Upper lobe of left lung (tissue), 6 donors: ENCODE measurements at places on chromosomes 1 and 21. TPM values are rescaled to one million over a fixed set of nuclear protein-coding genes. Genes with fewer than 3 reads are reported as not detected.
A peak's percentile ranks its signal among the peaks of the same experiment; 100 is the strongest.

- peaks cover 54% of the 10 kb centered on the region for H3K36me3 ChIP-seq
- no peaks in the 10 kb centered on the region for H3K4me1 ChIP-seq
- H3K27me3 ChIP-seq = no peaks in the 10 kb centered on the region
- no peak overlapping the region for H3K4me3 ChIP-seq
- H3K27ac ChIP-seq = no peak overlapping the region
- no peak for DNase-seq
Observed at GRCh38 chr1:53206735-53207379, 10.2 kb downstream of the CPT2 start.

- H3K4me3 ChIP-seq = no peak overlapping the region
- no peak overlapping the region for H3K27ac ChIP-seq
- no peaks in the 10 kb centered on the region for H3K27me3 ChIP-seq
- H3K36me3 ChIP-seq = no peaks in the 10 kb centered on the region
Observed at GRCh38 chr21:15015622-15016471, 49.0 kb downstream of the NRIP1 start.

DNA sequence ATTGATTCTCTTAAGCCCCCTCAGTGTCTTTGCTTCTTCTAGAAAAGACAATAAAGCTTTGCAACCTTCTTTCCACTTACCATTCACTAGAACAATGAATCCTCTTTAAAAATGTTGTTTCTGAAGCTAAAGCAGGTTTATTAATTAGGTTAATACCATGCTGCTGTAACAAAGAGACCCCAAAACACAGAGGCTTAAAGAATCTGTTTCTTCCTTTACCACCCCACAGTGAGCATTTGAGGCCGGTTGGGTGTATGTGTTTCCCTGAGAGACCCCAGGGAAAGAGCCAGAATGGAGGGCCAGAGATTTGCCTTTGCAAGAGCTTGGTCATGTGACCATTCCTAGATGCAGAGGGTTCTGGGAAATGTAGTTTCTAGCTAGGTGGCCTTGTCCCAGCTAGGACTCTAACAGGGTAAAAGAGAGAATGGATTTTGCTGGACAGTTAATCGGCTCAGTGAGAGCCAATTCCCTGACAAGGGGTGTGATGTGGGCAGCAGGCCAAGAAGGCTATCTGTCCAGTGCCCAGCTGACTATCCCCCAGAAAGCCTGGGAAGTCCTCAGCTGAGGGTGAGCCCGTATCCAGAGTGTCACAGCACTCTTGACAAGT is 191.8 kb upstream of the TMEM51 start:
- H3K27me3 ChIP-seq = no peaks in the 10 kb centered on the region
- no peak overlapping the region for H3K27ac ChIP-seq
- H3K4me1 ChIP-seq = peaks cover 17% of the 10 kb centered on the region
- no peak overlapping the region for H3K4me3 ChIP-seq
- H3K36me3 ChIP-seq = no peaks in the 10 kb centered on the region
- DNase-seq = no peak

DNA sequence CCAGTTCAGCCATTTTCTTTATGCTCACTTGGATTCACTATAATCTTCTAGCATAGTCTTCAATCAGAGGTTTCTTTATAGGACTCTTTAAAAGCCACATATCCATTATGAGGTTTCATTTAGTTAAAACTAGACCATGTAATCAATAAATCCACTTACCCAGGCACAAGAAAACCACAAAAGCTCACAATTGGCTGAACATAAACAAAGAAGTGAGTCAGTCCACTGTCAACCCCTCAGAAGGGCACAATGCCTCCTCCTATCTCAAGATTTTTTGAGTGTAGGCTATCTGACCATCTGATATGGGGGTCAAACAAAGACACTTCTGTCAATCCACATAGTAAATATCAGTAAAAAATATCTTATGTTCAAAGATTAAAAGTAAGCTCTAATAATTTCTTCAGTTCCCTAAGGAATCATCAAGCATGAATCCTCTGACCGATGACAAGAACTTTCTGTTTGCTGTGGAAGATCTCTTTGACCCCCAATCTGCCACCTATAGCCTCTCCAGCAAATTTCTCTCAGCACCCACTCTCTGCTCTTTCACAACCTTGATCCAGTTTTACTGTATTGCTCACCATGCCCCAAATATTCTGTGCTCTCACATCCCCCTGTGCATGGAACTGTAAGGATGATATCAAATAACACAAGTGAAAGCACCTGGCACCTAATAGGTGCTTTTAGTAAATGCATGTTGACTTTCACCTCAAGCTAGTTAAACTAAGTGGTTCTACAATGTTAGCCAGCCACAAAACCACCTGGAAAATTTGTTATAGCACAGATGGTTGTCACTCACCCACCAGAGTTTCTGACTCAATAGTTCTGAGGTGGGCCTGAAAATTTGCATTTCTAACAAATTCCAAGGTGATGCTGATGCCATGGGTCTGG is 16.7 kb downstream of the RAB3B start:
- no peaks in the 10 kb centered on the region for H3K36me3 ChIP-seq
- no peak for DNase-seq
- no peak overlapping the region for H3K27ac ChIP-seq
- no peak overlapping the region for H3K4me3 ChIP-seq

- peak overlapping the region; percentile 46 for H3K4me3 ChIP-seq
- DNase-seq = no peak
- H3K4me1 ChIP-seq = peaks cover 40% of the 10 kb centered on the region
- peaks cover 22% of the 10 kb centered on the region for H3K27me3 ChIP-seq
- H3K27ac ChIP-seq = peak overlapping the region; percentile 74
Observed at GRCh38 chr1:15757575-15758342, 836 bp upstream of the FBLIM1 start.

GRCh38 chr1:116990612-116991151 is 10.9 kb upstream of the CD101 start:
- no peaks in the 10 kb centered on the region for H3K27me3 ChIP-seq
- peak overlapping the region; percentile 54 for H3K27ac ChIP-seq
- peak; percentile 48 for DNase-seq
- H3K4me1 ChIP-seq = no peaks in the 10 kb centered on the region

DNA sequence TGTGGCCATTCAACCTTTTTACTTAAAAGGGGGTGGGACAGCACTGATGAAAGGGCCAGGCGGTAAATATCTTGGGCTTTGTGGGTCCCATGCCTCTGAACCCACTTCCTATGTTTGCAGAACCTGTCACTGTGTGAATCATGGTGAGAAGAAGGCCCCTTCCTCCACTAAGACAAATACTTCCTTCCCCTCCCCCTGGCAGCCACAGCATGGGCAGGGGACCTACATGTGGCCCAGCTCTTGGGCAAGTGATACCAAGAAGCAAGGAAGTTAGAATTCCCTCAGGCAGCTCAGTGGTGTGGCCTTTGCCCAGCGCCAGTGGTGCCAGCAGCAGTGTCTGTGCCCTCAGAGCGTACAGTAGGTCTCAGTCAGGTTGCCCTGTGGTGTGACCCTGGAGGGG is 168.6 kb downstream of the TRIM33 start:
- peaks cover 13% of the 10 kb centered on the region for H3K4me1 ChIP-seq
- peak; percentile 42 for DNase-seq
- H3K4me3 ChIP-seq = no peak overlapping the region
- H3K27ac ChIP-seq = peak overlapping the region; percentile 38
- no peaks in the 10 kb centered on the region for H3K27me3 ChIP-seq
- H3K36me3 ChIP-seq = no peaks in the 10 kb centered on the region

DNA sequence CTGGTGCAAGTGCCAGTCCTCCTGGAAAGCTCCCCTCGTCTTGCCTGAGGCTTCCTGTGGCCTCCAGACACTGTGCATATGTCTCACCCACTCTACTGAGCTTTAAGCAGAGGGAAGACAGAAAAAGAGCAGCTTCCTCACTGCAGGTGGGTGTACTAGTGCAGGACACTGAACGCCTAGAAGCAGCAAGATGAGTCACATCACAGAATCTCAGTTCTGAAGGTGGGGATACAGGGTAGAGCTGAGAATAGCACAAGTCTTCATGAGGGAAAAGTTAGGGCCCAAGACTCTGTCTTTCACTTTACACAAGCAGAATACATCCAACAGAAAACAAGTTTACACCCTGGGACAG is 37.4 kb downstream of the PCAT6 start:
- no peaks in the 10 kb centered on the region for H3K36me3 ChIP-seq
- no peaks in the 10 kb centered on the region for H3K4me1 ChIP-seq
- no peak overlapping the region for H3K27ac ChIP-seq
- no peak for DNase-seq

DNA sequence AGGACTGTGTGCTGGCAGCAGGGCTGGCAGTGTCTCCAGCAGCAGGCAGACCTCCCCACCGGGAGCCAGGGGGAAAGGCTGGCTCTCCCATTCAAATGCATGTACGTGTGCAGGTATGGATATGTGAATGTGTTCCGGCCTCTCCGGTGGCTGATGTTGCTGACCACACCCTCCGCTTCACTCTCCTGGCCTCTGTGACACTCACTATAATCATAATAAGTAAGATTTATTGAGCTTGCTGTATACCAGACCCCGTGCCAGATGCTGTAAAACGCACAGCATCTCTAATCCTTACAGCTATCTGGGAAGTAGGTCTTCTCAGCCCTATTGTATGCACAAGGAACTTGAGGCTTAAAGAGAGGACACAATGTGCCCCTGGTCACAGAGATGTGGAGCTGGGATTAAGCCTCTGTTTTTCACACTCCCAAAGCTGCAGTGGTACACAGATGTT is 20.5 kb upstream of the ARTN start:
- no peak overlapping the region for H3K4me3 ChIP-seq
- H3K27ac ChIP-seq = no peak overlapping the region
- H3K27me3 ChIP-seq = no peaks in the 10 kb centered on the region
- H3K36me3 ChIP-seq = no peaks in the 10 kb centered on the region
- no peak for DNase-seq

- no peaks in the 10 kb centered on the region for H3K36me3 ChIP-seq
- H3K4me1 ChIP-seq = peaks cover 17% of the 10 kb centered on the region
- peak overlapping the region; percentile 16 for H3K27ac ChIP-seq
- H3K4me3 ChIP-seq = no peak overlapping the region
- no peaks in the 10 kb centered on the region for H3K27me3 ChIP-seq
- DNase-seq = no peak
Observed at GRCh38 chr1:183244466-183244865, 58.4 kb downstream of the LAMC2 start.

- H3K4me1 ChIP-seq = no peaks in the 10 kb centered on the region
- H3K4me3 ChIP-seq = no peak overlapping the region
- no peaks in the 10 kb centered on the region for H3K36me3 ChIP-seq
- no peak overlapping the region for H3K27ac ChIP-seq
- no peaks in the 10 kb centered on the region for H3K27me3 ChIP-seq
Observed at GRCh38 chr1:18045203-18045602, 62.4 kb upstream of the IGSF21 start.

DNA sequence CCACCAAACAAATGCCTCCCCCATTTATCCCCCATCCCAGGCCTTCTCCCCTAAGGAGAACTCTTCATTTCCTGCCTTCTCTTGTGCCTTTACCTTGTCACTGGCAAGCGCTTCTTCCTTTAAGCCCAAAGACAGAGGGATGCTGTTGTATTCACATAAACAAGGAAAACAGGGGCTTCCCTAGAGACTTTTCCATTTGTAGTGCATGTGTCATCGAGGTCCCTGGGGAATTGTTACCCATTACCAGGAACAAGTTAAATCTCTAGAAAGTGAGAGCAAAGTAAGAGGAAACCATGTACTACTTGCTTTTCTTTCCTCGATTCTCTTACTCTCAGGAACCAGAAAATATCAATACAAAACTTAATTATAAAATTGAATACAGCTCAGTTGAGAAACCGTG is 114.4 kb upstream of the DPT start:
- no peak overlapping the region for H3K4me3 ChIP-seq
- H3K4me1 ChIP-seq = peaks cover 10% of the 10 kb centered on the region
- H3K27me3 ChIP-seq = no peaks in the 10 kb centered on the region
- H3K36me3 ChIP-seq = no peaks in the 10 kb centered on the region
- peak overlapping the region; percentile 14 for H3K27ac ChIP-seq

GRCh38 chr1:211783897-211784296 is 46.7 kb downstream of the LPGAT1 start:
- no peak overlapping the region for H3K27ac ChIP-seq
- no peaks in the 10 kb centered on the region for H3K4me1 ChIP-seq
- no peak for DNase-seq
- no peak overlapping the region for H3K4me3 ChIP-seq

DNA sequence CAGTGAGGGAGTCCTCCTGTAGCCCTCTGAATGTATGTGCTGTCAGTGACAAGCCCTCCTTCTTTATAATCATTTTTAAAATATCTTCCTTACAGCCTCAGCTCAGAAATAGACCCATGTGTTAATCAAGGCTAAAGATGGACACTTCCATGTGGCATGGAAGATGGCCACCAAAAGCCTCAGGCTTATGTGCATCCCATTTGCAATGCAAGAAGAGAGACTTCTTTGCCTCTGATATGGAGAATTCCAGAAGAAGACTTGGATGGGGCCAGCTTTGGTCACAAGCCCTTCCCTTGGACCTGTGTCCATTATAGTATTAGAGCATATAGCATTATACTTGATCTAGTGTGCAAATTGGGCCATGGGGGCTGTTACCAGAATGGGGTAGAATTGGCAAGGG is 18.5 kb downstream of the CCDC185 start:
- H3K27ac ChIP-seq = no peak overlapping the region
- no peak for DNase-seq
- no peak overlapping the region for H3K4me3 ChIP-seq
- H3K27me3 ChIP-seq = no peaks in the 10 kb centered on the region

DNA sequence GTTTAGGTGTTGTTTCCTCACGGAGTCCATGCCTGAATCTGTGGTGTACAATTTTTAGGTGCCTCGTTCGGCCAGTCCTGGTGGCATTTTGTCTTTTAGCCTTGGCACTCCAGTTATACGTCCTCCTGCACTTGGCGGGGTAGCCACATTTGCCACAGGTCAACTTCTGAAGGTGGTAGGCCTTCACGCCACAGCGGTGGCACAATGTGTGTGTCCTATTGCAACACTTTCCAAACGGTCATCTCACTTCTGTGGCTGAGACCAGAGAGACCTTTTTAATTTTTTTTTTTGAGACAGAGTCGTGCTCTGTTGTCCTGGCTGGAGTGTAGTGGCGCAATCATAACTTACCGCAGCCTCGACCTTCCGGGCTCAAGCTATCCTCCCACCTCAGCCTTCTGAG is 49.1 kb downstream of the CAMTA1 start:
- H3K36me3 ChIP-seq = no peaks in the 10 kb centered on the region
- no peak overlapping the region for H3K4me3 ChIP-seq
- H3K27me3 ChIP-seq = no peaks in the 10 kb centered on the region
- no peak for DNase-seq
- H3K4me1 ChIP-seq = peaks cover 4% of the 10 kb centered on the region

GRCh38 chr1:63915121-63915520 is 141.3 kb downstream of the ROR1 start:
- no peaks in the 10 kb centered on the region for H3K4me1 ChIP-seq
- H3K27ac ChIP-seq = no peak overlapping the region
- no peaks in the 10 kb centered on the region for H3K27me3 ChIP-seq
- no peaks in the 10 kb centered on the region for H3K36me3 ChIP-seq
- H3K4me3 ChIP-seq = no peak overlapping the region

GRCh38 chr21:33187276-33187675 is 42.5 kb upstream of the IFNAR2 start:
- no peak for DNase-seq
- H3K27me3 ChIP-seq = no peaks in the 10 kb centered on the region
- H3K4me3 ChIP-seq = no peak overlapping the region
- peaks cover 6% of the 10 kb centered on the region for H3K4me1 ChIP-seq

The CD101 gene
- 3.1 TPM for total RNA-seq

The LORICRIN gene
- total RNA-seq = not detected

The HNRNPR gene
- total RNA-seq = 75.9 TPM

The KRTAP19-1 gene
- not detected for total RNA-seq

The CAMK1G gene
- 0.30 TPM for total RNA-seq
